ENCODE measurements at places on chromosomes 6 and 20. TPM values are rescaled to one million over a fixed set of nuclear protein-coding genes. Genes with fewer than 3 reads are reported as not detected.

DNA sequence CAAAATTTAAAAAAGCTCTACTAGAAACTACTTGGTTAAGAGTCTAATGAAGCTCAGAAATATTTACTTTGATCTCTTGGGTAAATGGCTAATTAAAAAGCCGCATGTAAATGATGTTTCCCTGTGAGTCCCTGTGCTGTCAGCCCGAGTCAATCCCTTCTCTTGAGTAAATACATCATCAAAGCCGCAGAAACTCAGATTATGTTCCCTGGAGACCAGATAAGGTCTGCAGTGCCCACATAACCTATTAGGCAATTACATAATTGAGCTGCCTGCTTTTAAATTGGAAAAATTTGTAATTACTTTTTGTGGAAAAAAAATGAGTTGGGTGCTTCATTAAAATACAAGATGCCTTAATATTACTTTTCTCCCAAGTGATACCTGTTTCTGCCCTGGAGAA, 83.1 kb downstream of the KIZ start:
- H3K27me3 ChIP-seq, result no peaks in the 10 kb centered on the region
- H3K27ac ChIP-seq, result no peak overlapping the region
- DNase-seq, result no peak
- no peak overlapping the region for H3K4me3 ChIP-seq

GHRH gene
- total RNA-seq, result not detected

GRCh38 chr6:155543166-155543847, 87.7 kb upstream of the NOX3 start:
- H3K27ac ChIP-seq, result no peak overlapping the region
- no peak overlapping the region for H3K4me3 ChIP-seq
- no peaks in the 10 kb centered on the region for H3K36me3 ChIP-seq
- H3K4me1 ChIP-seq, result no peaks in the 10 kb centered on the region

KCNB1 gene
- 0.48 TPM for total RNA-seq

DNA sequence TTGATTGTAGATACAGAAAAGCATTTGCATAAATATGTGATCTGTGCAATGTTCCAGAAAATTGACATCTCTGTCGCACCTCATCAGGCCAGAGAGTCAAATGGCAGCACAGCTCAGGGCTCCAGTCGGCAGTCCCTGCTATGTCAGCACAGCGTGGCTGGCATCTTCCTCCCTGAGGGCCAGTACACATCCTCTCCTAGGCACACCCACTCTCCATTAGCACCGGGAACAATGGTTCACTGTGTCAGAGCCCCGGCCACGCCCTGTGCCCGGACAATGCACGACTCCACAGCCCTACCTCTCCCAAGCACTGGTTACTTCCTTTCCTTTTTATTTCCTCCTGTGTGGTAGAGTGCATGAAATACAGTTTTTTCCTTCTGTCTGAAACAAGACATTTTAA, 114.9 kb downstream of the FOXC1 start:
- no peaks in the 10 kb centered on the region for H3K27me3 ChIP-seq
- no peaks in the 10 kb centered on the region for H3K36me3 ChIP-seq
- H3K27ac ChIP-seq, result no peak overlapping the region
- no peak overlapping the region for H3K4me3 ChIP-seq

DNA sequence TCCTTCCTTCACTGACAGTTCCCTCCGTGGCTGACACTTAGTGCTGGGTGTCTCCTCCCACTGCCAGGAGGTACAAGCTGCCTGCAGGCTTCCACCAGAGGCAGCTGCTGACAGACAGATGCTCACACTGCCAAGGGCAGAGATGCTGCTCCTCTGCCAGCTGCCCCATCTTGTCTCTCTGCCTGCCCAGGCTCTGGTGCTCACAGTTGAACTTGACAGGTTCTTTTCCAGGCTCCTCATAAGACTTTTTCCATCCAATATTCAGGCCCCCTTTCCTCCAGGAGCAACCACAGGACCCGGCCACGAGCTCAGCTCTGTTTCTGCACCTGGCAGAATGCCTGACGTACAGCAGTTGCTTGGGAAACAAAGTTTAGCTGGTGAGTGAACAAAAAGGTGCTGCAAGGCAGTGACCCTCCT, 79.8 kb downstream of the PSMB1 start:
- H3K4me1 ChIP-seq, result no peaks in the 10 kb centered on the region
- no peaks in the 10 kb centered on the region for H3K36me3 ChIP-seq
- DNase-seq, result no peak
- H3K27me3 ChIP-seq, result peaks cover 9% of the 10 kb centered on the region
- H3K4me3 ChIP-seq, result no peak overlapping the region

- peaks cover 16% of the 10 kb centered on the region for H3K27me3 ChIP-seq
- H3K27ac ChIP-seq, result peak overlapping the region; percentile 92
- peak overlapping the region; percentile 88 for H3K4me3 ChIP-seq
- DNase-seq, result peak; percentile 34
- peaks cover 19% of the 10 kb centered on the region for H3K4me1 ChIP-seq
Measured at GRCh38 chr20:17680836-17681725, 961 bp downstream of the RRBP1 start.

DNA sequence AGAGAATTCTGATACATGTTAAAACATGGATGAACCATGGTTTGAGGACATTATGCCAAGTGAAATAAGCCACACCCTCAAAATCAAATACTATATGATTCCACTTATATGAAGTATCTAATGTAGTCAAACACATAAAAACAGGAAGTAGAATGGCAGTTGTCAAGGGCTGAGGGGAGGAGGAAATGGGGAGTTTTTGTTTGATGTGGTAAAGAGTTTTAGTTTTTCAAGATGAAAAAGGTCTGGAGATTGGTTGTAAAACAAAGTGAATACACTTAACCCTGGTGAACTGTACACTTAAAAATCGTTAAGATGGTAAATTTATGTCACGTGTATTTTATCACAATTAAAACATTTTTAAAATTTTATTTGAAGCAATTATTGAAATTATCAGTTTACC, 127.4 kb upstream of the GRIK2 start:
- no peaks in the 10 kb centered on the region for H3K36me3 ChIP-seq
- no peak for DNase-seq
- no peak overlapping the region for H3K4me3 ChIP-seq
- no peaks in the 10 kb centered on the region for H3K27me3 ChIP-seq

DNA sequence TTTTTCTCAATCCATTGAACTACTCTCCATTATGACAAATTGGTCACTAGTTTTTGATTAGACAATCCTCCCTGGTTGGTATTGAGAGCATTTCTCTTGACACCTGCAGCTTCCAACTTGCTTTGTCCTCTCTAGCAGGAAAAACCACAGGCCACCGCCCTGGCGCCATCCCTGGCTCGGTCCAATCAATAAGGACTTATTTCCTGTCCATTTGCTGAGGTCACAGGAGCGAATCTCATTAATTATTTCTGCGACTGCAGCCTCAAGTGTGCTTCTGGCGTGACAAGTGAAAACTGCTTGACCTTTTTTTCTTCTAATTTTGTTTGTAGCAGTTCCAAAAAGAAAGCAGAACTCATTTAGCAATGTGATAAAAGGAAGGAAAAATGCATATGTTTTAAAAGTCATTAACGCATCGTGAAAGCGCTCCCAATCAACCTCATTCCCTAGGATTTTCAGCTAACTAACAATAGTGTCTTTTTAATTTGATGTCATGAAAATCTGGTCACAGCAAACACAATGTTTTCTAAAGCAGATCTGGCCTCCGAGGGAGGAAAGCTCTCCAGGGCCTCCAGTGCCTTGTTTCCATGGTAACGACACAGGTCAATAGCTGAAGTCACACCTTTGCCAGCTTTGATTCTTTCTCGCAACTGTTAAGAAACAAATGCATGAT, 39.0 kb upstream of the BEND3 start:
- H3K27ac ChIP-seq, result no peak overlapping the region
- no peaks in the 10 kb centered on the region for H3K4me1 ChIP-seq
- peak; percentile 16 for DNase-seq
- H3K36me3 ChIP-seq, result no peaks in the 10 kb centered on the region
- H3K27me3 ChIP-seq, result no peaks in the 10 kb centered on the region

CST4 gene
- not detected for total RNA-seq

GRCh38 chr6:44057238-44057930, 69.9 kb downstream of the MRPL14 start:
- H3K4me1 ChIP-seq, result peaks cover 81% of the 10 kb centered on the region
- no peaks in the 10 kb centered on the region for H3K36me3 ChIP-seq
- no peak for DNase-seq
- H3K4me3 ChIP-seq, result no peak overlapping the region
- no peaks in the 10 kb centered on the region for H3K27me3 ChIP-seq

DNA sequence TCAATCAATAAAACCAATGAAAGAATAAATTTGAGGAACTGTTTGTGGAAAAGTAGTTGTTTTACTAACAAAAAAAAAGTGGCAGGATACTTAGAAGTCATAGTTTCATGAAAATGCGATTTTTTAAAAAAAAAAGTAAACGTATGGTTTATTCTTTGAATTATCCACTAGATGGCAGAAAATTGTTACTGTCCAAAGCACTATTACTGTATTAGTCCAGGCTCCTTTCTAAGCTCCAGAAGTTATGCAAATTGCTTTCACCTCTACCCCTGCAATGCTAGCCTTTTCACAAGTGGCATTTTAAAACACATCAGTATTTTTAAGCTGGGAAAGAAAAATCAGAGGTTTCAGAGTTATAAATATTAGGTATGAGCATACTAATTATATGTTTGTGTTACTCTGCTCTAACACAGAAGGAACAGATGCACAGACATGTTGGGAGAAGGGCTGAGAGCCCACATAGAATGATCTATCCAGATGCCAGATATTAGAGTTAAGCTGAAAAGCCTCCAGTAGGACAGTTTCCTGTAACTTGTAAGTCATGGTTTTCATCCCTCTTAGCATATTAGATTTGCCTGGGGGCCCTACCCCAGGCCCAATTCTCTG, 63.9 kb downstream of the FHL5 start:
- DNase-seq, result peak; percentile 19
- no peaks in the 10 kb centered on the region for H3K27me3 ChIP-seq

GRCh38 chr20:55888685-55889084, 116.6 kb downstream of the CBLN4 start:
- H3K4me1 ChIP-seq, result no peaks in the 10 kb centered on the region
- H3K27me3 ChIP-seq, result no peaks in the 10 kb centered on the region
- no peak for DNase-seq
- no peak overlapping the region for H3K4me3 ChIP-seq
- no peak overlapping the region for H3K27ac ChIP-seq

DNA sequence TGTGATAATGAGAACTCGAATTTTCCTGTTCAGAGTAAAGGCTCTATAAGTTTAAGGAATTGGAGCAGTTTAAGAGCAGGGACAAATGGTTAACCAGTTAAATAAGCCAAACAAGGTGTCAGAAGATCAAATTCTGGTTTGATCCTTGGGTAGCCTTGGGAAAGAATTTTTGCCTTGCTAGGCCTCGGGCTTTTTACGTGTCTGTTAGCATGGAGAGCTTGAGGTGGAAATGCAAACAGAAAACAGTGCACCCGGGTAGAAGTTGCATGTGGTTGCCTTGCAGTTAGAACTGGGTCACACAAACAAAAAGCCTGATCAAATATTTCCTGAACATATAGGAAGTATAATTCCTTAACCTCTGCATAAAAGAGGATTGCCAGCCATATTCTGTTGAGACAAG, 58.3 kb downstream of the RIN2 start:
- DNase-seq, result no peak
- no peaks in the 10 kb centered on the region for H3K27me3 ChIP-seq
- no peak overlapping the region for H3K4me3 ChIP-seq
- no peaks in the 10 kb centered on the region for H3K36me3 ChIP-seq

DNA sequence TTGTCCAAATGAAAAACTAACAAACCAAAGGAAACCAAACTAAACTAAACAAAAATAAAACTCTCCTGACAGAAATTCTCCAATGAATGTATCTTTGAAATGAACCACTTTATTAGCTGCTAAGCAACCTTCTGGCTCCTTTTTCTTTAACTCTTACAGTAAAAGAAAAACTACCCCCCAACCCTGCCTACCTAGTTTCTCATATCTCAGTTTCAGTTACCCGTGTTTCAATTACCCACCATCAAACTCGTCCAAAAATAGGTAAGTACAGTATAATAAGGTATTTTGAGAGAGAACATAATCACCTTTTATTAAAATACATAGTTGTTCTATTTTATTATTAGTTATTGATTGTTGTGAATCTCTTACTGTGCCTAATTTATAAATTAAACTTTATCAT, 177.4 kb upstream of the THEMIS start:
- H3K27me3 ChIP-seq, result no peaks in the 10 kb centered on the region
- DNase-seq, result no peak
- H3K27ac ChIP-seq, result no peak overlapping the region
- no peaks in the 10 kb centered on the region for H3K36me3 ChIP-seq
- H3K4me1 ChIP-seq, result no peaks in the 10 kb centered on the region

GRCh38 chr20:17782768-17783167, 83.0 kb downstream of the BANF2 start:
- H3K27ac ChIP-seq, result no peak overlapping the region
- DNase-seq, result no peak
- no peak overlapping the region for H3K4me3 ChIP-seq
- H3K36me3 ChIP-seq, result no peaks in the 10 kb centered on the region
- no peaks in the 10 kb centered on the region for H3K4me1 ChIP-seq

ADTRP gene
- total RNA-seq, result 0.58 TPM

ADGB gene
- total RNA-seq, result not detected

GRCh38 chr6:10521104-10521808, at the start of gene GCNT2:
GCNT2 (plus strand) TSS chr6:10521351; CDS start chr6:10528912, 7,561 bp downstream.
- no peaks in the 10 kb centered on the region for H3K36me3 ChIP-seq
- no peak within 1 kb of the TSS for H3K27ac ChIP-seq
- peaks cover 18% of the 10 kb centered on the region for H3K4me1 ChIP-seq
- DNase-seq, result peak; percentile 37
- H3K4me3 ChIP-seq, result no peak within 1 kb of the TSS

LHFPL5 gene
- total RNA-seq, result not detected

DNA sequence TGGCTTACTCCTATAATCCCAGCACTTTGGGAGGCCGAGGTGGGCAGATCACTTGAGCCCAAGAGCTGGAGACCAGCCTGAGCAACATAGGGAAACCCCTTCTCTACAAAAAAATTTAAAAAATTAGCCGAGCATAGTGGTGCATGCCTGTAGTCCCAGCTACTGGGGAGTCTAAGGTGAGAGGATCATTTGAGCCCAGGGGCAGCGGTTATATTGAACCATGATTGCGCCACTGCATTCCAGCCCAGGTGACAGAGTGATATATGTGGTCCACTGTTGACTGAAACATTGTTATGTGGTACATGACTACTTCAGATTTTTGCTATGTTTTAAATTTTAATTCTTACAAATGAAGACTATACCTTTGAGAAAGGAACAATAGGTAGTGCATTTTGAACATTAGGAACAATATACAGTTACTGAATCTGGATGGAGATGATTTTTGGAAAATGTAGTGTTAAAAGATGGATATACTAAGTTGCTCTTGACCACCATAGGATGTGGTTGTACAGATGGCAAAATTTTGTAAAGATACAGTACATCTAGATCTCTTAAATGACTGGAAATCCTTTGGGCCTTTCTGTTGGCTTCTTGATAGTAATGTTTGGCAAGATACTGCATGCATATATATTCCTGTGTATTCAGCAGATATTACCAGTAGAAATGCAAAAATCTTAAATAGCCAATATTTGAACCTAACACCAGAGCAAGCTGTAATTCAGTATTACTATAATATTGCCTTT, 35.9 kb downstream of the MAPK14 start:
- H3K4me1 ChIP-seq, result peaks cover 3% of the 10 kb centered on the region
- H3K27ac ChIP-seq, result no peak overlapping the region
- H3K27me3 ChIP-seq, result no peaks in the 10 kb centered on the region
- DNase-seq, result no peak

DNA sequence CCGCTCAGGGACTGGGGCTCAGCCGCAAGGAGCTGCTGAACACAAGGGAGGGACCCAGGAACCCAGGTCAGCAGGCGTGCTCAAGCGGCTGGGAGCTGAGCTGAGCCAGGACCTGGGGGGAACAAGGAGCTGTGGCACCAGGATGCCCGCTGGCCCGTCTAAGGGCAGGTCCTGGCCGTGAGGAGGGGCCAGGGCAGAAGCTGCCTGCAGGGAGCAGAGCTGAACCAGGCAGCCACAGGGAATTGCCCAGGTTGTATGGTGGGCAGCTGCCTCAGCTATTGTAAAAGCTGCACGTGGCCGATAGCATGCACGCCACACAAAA, 133.3 kb downstream of the AGPAT4 start:
- DNase-seq, result no peak
- no peaks in the 10 kb centered on the region for H3K27me3 ChIP-seq
- H3K4me3 ChIP-seq, result no peak overlapping the region
- H3K27ac ChIP-seq, result no peak overlapping the region
- peaks cover 9% of the 10 kb centered on the region for H3K36me3 ChIP-seq
